ENCODE measurements at places on chromosomes 2 and 18.

- no peak for DNase-seq
These were observed 7.8 kb downstream of the RAX start for GRCh38 chr18:59265246-59265973.

DNA sequence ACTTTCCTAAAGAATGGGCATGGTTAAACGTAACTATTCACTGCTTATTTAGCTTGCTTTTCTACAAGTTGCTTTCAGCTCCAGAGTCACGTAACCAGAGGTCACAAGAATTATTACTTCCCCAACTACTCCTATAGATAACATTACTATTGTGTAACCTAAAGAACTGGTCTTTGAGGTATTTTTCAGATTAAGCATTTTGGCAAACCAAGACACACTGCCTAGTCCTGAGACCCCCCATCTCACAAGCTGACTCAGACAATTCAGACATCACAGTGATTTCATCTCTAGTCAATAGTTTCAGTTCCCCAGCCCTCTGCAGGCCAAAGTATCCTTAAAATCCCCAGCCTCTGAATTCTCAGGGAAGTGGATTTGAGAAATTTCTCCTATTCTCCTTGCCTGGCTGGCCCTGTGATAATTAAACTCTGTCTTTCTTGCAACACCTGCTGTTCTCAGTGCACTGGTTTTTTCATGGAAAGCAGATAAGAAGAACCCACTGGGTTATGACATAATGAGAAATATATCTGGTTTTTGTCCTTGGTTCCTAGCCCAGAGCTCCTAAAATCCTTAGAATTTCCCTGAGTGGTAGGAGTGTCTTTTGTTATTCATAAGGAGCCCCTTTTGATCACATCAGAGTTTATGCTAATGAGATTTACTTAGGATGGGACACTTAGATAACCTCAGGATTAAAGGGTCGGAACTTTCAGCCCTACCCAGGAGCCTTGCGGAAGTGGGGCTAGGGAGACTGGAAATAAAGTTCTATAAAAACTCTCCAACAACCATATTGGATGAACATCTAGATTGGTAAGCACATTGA lies 1310.8 kb upstream of the CHAC2 start:
- no peak for DNase-seq

- no peak for DNase-seq
These were observed 56.5 kb upstream of the ERBB4 start for GRCh38 chr2:212595036-212595654.

- DNase-seq: no peak
These were observed 210.7 kb upstream of the RASGRP3 start for GRCh38 chr2:33265584-33266338.

GRCh38 chr2:228956701-228957474 lies 314.2 kb downstream of the PID1 start:
- no peak for DNase-seq

GRCh38 chr2:238995634-238996033 lies 147.7 kb downstream of the TWIST2 start:
- DNase-seq: no peak

DNA sequence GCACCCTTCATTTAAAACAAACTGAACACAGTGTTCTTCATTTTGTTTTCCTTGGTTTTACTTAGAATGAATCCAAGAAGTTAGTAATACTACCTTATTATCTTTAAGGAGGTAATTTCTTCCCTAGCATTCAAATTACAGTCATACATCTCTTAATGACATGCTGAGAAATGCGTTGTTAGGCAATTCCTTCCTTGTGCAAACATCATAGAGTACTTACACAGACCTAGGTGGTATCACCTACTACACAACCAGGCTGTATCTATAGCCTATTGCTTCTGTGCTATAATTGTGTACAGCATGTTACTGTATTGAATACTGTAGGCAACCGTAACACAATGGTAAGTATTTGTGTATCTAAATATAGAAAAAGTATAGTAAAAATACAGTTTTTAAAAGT lies 8.4 kb upstream of the CABYR start:
- DNase-seq: no peak

DNA sequence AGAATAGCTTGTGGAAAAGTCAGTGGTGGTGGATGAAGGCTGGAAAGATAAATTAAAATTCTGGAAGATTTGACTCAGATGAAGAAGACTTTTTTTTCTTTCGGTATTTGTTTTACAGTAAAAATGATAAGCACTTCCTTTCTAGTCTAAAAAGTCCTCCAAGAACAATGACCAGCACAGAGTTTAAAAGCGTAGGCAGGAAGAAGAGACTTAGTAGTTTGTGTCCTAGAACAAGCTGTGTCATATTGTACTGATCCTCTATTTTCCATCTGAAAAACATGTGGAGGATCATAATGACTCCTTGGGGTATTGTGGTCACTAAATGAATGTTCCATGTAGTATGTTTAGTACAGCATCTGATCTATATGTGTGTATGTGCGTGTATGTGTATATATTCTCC lies 132.4 kb upstream of the FSHR start:
- no peak for DNase-seq

Data from left kidney (tissue), 8 donors.